ENCODE measurements at places on chromosomes 2 and 18.

DNA sequence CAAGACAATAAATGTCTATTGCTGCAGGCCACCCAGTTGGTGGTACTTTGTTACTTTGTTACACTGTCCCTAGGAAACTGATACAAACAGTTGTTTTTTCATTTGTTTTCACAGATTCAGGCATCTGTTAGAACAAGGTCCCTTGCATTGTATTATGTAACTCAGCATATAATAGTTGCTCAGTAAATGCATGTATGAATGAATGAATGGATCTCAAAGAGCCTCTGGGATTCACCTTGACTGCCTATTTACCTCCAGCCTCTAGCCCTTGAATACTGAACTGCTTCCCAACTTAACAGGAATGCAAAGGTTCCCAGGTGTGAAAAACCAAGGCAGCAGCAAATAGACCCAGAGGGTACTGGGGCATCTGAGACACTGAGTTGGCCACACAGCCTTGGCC is 27.4 kb upstream of the NEB start:
- DNase-seq = no peak

- DNase-seq = no peak
Measured at GRCh38 chr18:3460823-3461398, 10.9 kb downstream of the TGIF1 start.

DNA sequence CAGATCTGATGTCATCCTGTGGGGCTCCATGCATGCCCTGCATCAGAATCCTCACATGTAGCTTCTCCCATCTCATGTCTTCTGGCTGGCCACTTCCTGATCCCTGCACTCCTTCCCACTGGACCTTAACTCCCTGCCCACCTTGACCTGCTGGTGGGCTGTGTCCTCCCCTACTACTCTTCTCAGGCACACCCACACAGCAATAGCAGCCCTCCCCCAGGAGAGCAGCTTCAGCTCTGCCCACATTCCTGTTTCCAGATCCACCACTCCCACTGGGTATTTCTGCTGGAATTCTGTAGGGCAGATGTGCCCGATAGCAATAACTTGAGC is 137.0 kb upstream of the HS6ST1 start:
- no peak for DNase-seq

DNA sequence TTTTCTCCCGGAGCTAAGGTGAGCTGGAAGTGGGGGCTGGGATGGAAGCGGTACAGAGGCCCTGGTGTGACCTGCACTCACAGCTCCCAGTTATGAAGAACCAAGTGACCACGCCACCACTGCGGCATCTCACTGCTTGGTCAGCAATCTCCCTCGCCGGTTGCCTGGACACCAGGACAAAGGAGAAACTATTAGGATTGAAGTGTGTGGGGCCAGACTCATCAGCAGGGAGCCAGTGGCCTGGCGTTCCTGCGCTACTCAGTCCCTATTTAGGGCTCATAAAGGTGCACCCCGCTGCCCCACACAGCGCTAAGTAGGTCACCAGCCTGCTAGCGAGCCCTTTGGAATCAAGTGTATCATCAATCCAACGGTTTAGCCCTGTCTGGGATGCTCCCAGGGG is 82.9 kb downstream of the ZCCHC2 start:
- no peak for DNase-seq

GRCh38 chr2:82814146-82814545 is 1644.9 kb downstream of the SUCLG1 start:
- no peak for DNase-seq

DNA sequence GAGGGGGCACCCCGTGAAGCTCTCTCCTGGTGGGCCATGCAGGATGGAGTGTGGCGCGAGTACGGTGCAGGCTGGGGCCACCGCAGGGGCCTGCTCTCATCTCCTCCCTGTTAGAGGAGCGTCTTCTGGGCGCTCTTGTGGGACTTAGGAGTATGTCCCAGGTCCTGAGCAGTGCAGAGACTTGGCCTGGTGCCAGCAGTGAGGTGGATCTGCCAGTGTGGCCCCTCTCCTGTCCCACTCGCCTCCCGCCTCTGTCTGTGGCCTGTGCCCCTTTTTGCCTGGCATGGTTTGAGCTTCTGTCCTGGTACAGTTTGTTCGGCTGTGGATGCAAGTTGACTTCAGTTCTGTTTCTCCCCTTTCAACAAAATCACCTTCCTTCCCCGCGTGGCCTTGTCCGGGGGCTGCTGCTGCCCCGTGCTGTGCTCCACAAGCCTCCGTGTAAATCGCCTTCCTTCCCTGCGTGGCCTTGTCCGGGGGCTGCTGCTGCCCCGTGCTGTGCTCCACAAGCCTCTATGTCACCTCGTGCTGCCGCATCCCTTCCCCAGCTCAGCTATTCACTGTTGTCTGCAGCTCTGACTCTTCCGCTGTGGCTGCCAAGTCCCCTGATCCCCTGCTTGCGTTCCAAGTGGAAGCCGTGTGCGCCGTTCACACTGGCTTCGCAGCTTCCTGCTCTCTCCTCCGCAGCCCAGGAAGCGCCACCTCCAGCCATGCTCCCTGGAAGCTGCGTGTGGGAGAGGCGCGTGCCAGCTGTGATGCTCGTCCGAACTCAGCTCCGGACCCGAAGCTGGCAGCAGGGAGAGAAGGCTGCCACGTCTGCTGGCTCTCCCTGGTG is 13.7 kb downstream of the LDLRAD4 start:
- DNase-seq = peak; percentile 82

- no peak for DNase-seq
Measured at GRCh38 chr2:176682278-176682677, 413.0 kb downstream of the MTX2 start.

DNA sequence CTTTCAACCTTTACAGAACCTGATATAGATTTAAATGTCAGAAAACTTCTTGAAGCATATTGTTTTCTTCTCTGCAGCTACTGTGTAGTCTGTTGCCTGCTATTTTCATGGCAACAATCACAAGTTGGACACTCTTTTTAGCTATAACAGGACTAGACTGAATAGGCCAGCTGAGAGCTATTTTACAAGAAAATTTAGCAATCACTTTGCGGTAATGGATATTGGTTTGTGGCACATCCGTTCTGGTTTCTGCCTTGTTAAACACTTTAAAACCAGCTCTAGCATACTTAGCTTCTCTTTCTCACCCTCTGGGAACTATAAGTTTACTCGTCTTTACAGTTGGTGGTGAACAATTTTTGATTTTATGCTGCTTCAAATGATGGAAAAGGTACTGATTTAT is 125.7 kb downstream of the MAP2 start:
- DNase-seq = no peak

DNA sequence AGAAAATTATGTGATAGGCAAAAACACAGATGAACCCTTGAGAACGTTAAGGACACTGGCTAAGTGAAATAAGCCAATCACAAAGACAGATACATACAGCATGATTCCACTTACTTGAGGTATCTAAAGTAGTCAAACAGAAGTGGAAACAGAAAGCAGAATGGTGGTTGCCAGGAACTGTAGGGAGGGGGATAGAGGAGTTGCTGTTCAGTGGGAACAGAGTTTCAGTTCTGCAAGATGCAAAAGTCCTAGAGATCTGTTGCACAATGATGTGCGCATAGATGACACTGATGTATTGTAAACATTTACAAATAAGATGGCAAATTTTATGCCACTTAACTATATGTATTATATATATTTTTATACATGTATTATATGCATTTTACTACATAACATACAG is 59.7 kb downstream of the POLE4 start:
- no peak for DNase-seq

DNA sequence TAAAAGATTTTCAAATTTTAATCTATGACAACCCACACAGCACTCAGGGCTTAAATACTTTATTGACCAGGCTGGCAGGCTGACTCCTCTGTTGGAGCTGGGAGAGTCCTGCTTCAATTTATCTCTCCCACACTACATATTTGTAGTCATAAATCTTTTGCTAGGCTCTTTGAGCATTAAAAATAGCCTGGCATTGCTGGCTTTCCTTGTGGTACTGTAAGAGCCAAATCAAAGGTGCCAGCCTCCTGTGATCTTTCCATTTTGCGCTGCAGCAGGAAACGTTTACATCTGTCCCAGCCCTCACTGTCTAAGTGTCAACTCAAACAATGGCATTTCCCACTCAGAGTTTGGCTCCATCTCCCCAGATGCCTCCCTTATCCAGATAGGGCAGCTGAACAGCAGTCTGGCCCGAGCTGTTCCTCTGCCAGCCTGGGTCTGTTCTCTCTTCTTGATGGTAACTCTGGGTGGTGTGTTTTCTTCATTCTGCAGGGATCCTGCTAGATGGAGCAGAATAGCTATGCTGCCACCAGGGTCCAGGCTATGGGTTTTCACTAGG is 62.1 kb downstream of the LRRTM1 start:
- no peak for DNase-seq

GRCh38 chr2:234405462-234405861 is 91.4 kb downstream of the ARL4C start:
- DNase-seq = no peak

DNA sequence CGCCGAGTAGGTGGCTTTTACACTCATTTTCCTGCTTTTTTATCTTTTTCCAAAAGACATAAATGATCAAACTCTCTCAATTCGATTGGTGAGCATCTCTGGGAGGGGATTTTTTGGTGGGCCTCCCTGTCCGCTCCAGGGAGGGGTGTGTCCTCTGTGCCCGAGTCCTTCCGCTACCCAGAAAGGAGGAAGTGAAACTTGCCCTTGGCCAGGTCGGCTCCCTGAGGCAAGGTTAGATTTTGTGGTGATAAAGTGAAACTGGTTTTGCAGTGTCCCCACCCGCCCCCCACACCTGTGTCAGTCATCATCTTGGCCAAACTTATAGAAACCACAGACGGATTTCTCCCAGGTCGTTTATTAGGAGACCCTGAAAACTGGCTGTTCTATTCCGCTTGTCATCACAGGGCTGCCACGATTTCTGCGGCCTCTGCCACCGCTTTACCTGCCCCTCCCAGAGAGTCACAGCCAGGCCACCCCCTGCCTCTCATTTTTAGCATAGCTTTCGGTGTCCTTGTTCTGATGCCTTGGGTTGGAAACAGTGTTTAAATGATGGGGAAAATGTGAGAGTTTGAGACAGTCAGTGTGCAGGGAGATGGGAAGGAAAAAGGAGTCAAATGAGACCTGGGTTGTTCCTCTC is 93.6 kb downstream of the SH3BP4 start:
- DNase-seq = no peak

DNA sequence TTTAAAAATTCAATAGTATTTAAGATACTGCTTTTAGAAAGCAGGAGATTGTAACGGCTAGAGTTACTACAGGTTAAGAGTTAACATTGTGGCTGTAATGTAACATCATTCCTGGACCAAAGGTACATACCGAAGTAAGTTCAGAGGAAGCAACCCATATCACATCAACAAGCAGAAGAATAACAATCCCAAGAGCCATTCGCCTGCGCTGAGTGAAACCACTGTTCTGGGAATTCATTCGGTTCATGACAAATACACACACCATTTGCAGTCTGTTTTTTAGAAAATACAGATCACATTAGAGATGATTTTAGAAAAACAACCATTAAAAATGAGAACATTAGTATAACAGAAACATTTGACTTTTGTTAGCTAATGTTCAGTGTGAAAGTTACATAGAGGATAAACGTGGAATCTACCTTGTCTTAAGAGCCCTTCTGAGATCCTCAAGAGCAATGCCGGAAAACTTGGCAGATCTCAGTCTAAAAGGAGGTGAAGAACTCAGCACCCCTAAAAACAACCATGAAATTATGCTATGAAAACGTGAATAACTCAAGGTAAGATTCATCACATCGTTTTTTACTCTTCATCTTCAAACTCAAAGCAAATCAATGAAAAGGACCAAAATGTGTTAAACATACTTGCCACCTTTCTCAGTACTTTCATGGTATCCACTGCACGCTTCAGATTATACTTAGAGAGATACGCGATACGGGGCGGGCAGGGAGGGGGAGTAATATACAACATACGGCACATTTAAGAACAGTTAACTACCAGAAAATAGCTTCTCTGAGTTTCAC is 1.2 kb downstream of the SLC35F5 start:
- peak; percentile 27 for DNase-seq

DNA sequence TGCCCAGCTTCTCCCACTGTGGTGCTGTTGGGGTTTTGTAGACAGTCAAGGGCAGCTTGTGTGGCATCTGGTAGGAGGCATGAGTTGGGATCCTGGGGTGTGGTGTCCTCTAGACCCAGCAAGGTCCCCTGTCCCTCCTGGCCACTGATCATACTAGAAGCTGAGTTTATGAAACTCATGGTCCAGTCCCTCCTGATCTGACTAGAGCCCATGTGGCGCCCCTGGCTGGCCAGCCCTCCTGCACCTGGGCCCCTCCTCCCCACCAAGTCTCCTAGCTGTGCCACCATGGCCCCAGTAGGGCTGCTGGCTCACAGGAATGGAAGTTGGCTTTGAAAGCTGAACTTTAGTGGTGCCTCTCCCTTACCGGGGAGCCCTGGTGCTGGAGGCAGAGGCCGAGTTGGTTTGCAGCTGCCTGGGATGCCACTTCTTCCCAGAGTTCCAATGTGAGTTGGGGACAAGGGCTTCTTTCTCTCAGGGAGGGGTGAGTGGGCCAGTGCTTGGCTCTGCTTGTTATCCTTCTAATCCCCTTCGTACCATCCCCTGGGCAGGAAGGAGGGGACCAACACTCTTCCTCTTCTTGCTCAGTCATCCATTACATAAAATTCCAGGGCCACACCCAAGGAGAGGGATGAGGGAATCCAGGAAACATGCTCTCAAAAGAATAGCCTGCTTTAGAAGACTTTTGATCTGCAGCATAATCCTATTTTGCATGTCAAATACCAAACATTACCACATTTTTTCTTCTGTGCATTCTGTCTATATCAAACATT is 37.5 kb upstream of the HAAO start:
- no peak for DNase-seq

DNA sequence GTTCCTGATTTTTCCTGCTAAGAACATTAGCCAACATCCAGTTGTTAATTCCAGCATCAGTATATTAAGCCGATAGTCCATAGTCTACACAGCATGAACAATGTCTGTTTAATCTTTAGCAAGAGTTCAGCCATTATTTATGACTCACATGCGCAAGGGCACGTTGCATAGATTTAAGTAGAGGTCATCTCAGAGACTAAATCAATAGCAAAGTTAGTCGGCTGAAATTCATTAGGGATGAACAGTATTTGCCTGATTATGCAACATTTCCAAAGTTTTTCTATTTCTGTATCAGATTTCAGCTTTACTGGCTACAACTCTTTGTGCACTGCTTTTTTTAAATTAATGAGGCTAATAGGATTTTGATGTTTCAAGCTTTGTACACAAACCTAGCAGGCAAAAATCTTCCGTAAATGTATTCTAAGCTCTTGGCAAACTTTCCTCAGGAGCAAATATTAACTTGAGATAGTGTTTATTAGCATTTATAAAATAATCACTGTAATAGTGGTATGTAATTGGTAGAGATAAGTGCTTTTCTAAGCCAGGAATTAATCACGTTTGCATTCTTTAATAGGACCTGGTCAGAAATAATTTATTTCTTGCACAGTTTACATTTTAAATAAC is 578.7 kb upstream of the ID2 start:
- no peak for DNase-seq

GRCh38 chr2:65813631-65814173 is 381.3 kb upstream of the SPRED2 start:
- DNase-seq = no peak

DNA sequence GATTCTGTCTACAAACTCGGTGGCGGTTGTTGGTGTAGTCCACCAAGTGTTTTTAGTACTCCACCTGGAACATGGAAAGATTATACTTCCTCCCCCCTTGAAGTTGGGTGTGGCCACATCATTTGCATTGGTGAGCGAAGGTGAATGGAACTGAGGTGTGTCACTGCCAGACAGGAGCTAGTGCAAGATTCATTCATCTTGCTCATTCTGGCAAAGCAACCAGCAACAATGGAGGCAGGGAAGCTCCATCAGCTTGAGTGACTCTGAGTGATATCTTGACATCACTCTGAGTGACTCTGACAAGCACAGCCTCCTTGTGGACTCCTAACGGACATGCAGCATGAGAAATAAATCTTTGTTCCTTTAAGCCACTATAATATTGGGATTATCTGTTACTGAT is 54.7 kb upstream of the SLC1A4 start:
- no peak for DNase-seq

GRCh38 chr2:6973895-6974545 is 56.8 kb downstream of the RNF144A start:
- no peak for DNase-seq
